ENCODE measurements at places on chromosomes 6 and 20. TPM values are rescaled to one million over a fixed set of nuclear protein-coding genes. Genes with fewer than 3 reads are reported as not detected.

Gene ZNF311
- 1.3 TPM for total RNA-seq

Gene LINC00237
- not detected for total RNA-seq

Gene TENT5A
- total RNA-seq, result 4.6 TPM

Gene ULBP1
- total RNA-seq, result 2.3 TPM

Gene SLX4IP
- 8.8 TPM for total RNA-seq

Gene PCK1
- not detected for total RNA-seq

Gene LTA
- total RNA-seq, result 0.26 TPM

Gene RIN2
- 22.1 TPM for total RNA-seq

Gene HEY2
- 10.8 TPM for total RNA-seq

Gene TGM3
- 0.43 TPM for total RNA-seq

Gene MYB
- total RNA-seq, result 6.8 TPM

Gene PLCG1
- total RNA-seq, result 320 TPM

Gene LPA
- 0.43 TPM for total RNA-seq

Gene SLC17A1
- total RNA-seq, result not detected

Gene PRKN
- 3.2 TPM for total RNA-seq

Gene KCNQ2
- total RNA-seq, result 157 TPM

Gene OR2B6
- not detected for total RNA-seq

Gene KCNK16
- not detected for total RNA-seq

Gene TPX2
- 210 TPM for total RNA-seq

Gene PDYN
- total RNA-seq, result 0.63 TPM

Gene PLN
- total RNA-seq, result not detected

Gene OXT
- total RNA-seq, result not detected

Gene PROKR2
- not detected for total RNA-seq

Gene MRPL2
- total RNA-seq, result 45.7 TPM

Gene DYNLT2
- total RNA-seq, result 2.8 TPM

Gene FNDC1
- 0.09 TPM for total RNA-seq

Gene TAP2
- 18.2 TPM for total RNA-seq

Gene NRN1
- total RNA-seq, result 1.5 TPM

Gene FAM209A
- 0.50 TPM for total RNA-seq

Gene ARFRP1
- 41.0 TPM for total RNA-seq

Gene CRISP3
- total RNA-seq, result not detected

Gene GINM1
- 20.3 TPM for total RNA-seq

Gene COL21A1
- total RNA-seq, result not detected

Gene GTSF1L
- total RNA-seq, result not detected
